Activated effector memory CD4-positive, alpha-beta T cell treated with anti-CD3 and anti-CD28 coated beads, Interleukin-2, amount 50 U/mL, for 16 hours (primary cell): ENCODE measurements at places on chromosomes 4 and X.

GRCh38 chrX:71871367-71871766 lies 39.3 kb upstream of the NHSL2 start:
- DNase-seq = no peak

DNA sequence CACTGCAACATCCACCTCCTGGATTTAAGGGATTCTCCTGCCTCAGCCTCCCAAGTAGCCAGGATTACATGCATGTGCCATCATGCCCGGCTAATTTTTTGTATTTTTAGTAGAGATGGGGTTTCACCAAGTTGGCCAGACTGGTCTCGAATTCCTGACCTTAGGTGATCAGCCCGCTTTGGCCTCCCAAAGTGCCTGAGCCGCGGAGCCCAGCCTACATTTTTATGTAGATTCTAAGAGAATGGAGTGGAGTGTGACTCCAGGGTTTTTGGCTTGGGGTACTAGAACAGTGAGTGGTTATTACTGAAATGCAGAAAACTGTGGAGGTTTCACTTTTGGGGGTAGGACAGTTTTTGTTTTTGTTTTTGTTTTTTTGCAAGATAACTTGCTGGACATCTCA lies 806.0 kb downstream of the ADGRL3 start:
- no peak for DNase-seq

DNA sequence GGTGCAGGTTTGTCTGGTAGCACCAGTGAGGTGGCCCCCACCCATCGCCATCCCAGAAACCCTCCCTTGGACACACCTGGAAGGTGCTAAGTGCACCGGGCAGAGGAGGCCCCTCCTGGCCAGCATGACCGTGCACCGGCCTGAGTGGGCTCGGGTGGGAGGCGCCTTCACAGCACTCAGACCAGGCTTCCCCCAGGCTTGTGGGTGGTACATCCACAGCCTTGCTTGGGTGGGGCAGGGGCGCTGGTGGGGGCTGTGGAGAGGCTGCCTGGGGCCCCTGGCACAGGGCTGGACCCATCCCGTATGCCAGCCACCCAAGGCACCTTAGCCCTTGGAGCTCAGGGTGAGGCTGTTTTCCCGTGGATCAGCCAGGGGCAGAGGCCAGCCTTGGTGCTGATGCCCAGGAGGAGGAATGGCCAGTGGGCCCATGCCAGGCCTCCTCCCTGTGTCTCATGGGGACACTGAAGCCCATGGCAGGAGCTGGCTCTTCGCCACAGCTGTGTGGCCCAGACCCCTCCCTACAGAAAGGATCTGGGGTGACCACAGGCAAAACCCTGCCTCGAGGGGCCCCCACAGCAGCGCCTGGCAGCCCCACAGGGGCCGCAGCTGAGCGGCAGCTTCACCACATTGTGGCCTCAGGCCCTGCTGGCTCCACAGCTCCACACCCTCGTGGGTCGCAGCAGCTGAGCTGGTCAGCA lies 21.4 kb downstream of the NKX1-1 start:
- no peak for DNase-seq

- DNase-seq = no peak
These were observed 104.7 kb upstream of the MID1 start for GRCh38 chrX:10725071-10725470.

GRCh38 chr4:155618183-155618838 lies 48.3 kb upstream of the GUCY1A1 start:
- no peak for DNase-seq

DNA sequence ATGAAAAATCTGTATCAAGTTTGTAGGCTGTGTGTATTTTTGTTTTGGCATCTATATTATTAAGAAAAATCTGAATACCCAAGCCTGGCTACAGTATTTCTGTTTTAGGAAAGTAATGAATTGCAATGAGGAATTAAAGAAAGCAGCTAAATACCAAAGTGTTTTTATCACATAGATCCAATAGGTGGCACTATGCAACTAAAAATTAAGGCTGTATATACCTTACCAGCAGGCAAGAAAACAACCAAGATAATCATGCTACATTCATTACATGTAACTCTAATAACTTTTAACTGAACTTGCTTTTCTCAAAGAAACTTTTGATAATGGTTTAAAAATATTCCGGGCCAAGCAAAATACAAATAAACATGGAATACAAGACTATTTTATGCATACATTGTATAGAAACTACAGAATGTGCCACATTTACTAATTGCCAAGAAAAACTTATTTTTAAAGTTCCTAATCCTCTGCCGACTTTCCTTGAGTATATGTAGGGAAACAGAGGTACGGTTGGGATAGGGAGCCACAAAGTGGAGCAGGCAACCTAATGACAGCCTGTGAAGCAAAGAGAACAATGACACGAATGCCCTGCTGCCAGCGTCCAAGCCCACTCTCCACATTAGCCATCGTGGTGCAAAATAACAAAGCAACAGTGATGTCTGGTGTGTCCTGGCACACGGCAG lies 63.7 kb downstream of the SEC24D start:
- no peak for DNase-seq

- DNase-seq = no peak
These were observed 205.5 kb upstream of the NUDT6 start for GRCh38 chr4:123127875-123128274.

DNA sequence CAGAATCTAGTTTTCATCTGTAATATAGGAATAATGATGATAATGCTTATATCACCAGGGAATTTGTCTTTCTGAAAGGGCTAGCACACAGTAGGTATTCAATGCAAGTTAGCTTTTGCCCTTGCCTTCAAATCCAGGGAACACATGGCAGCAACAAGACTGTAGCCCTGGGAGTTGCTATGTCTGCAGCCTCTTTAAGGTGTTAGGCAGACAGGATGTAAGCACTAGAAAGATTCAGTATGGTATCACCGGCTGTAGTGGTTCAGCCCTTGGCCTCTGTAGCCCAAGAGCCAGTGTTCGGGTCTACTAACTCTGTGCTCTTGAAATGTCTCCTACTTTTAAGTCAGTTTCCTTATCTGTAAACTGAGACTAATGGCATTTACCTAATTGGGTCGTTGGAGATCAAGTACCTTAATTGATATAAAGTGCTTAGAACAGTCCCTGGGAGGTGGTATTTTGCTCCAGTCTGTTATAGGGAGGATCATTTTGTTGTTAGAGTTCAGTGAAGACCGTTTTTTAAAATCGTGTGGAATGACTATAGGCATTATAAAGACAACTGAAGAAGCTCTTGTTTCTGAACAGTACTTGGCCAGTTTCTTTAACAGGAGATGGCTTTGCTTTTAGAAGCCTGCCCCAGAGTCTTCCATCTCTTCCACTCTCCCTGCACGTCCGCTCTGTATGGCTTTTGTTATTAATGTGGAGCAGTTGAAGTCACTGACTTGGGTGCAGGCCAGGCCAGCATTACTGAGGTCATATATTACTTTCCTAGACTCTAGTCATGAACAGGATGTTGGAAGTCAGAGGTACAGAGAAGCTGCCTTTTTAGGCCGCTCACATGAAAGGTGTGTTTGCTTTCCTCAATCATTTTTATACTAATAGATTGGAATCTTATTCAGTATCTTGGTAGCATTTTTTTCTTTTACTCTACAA lies 44.8 kb downstream of the GAB1 start:
- no peak for DNase-seq

- DNase-seq = no peak
These were observed 65.6 kb downstream of the USO1 start for GRCh38 chr4:75790024-75790423.

DNA sequence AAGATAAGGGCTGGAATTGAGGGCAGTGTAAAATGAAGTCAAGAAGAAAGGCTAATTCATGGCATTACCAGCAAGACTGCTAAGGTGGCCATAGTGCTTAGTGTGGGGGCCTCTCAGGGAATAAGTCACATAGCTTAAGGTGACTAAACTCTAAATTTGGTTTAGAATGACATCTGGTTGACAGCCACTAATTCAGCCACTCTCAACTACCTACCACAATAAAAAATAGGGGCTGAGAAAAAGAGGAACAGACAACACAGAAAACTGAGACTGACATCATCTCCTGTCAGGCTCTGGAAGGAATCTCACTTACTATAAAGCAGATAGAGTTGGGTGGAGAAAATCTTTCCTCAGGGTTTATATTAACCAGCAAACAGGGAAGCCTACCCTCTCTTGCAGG lies 96.9 kb downstream of the CHRDL1 start:
- no peak for DNase-seq

DNA sequence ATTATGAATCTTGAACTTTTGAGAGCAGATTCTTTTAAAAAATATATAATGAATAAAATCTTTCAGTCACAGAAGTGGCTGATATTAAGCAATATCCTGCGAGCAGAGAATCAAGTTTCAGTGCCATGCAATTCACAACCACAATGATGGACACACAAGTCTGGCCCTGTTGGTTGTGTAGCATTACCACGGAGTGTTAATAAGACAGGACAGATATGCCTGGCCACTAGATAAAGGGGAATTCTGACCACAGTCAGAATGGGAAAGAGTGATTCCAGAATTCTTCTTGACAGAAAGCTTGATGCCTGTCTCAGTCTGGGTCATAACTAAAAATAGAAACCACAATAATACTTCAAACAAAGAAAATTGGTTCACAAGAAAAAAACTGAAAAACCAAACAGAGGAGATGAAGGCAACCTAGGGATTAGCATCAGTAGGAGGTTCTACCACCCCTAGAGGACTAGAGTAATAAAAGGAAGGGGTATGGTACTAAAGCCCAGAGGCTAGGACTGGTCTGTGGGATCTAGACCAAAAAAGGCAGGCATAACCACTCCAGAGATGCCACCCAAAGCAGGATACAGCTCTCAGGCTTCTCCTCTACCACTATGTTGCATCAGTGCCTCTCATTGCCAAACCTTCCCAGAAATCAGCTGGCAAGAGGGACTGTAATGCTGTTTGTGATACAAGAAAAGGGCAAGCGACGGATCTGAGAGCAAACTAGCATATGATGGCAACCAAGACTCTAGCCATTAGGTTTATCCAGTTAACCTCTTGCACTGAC lies 59.0 kb downstream of the RNF150 start:
- no peak for DNase-seq

DNA sequence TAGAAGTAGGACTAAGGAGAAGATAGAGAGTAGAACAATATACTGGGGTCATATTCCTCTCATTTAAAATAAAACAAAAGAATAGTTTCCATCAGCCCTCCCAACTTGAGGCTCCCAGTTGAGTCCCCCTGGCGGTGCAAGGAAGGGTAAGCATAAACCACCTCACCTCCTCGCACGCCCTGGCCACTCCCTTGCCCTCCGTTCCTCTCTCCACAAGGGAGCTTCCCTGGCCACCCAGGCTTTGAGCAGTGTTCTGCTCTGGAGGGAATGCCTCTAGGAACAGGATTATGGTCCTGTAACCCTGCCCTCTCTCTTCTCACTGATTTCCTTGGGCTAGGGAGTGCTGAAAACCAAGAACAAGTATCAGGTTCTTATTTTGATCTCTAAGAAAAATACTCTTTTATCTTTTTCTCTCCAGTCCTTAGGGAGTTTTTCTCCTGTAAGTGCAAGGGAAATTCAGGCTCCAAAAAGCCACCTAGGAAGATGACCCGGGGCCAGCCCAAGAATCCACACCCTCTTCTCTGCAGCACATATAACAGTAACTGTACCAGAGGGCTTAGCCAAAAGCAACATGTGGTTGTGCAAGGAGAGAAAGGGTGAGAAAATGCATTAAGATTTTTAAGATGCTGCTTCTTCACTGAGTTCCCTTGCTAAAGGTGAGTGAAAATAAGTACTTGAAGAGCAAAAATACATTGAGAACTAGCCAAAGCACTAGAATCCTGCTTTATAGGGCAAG lies 69.9 kb downstream of the USP38 start:
- no peak for DNase-seq

- no peak for DNase-seq
These were observed 10.2 kb upstream of the RHOH start for GRCh38 chr4:40186665-40187014.

GRCh38 chr4:97153042-97153441 lies 990.2 kb downstream of the STPG2 start:
- DNase-seq = no peak

DNA sequence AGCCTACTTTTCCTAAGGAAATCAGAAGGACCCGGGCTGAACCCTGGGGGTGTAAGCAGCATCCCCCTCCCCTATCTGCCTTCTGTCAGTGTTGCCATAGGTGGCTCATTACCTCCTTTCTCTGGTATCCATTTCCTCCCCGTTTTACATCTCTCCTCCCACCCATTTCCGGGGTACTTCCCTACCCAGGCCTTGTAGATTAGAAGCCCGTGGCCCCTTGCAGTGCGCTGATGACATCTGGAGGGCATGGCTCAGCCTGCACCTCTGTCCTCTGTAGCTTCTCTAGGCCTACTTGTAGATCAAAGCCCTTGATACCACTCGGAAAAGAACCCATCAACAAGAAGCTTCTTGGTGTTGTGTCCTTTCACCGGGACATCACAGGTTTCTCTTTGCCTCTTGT lies 71.8 kb downstream of the NBDY start:
- peak; percentile 81 for DNase-seq

- no peak for DNase-seq
These were observed 468.5 kb upstream of the FTHL17 start for GRCh38 chrX:31540313-31540712.

GRCh38 chr4:93825551-93826216 lies 2.9 kb upstream of the ATOH1 start:
- no peak for DNase-seq

DNA sequence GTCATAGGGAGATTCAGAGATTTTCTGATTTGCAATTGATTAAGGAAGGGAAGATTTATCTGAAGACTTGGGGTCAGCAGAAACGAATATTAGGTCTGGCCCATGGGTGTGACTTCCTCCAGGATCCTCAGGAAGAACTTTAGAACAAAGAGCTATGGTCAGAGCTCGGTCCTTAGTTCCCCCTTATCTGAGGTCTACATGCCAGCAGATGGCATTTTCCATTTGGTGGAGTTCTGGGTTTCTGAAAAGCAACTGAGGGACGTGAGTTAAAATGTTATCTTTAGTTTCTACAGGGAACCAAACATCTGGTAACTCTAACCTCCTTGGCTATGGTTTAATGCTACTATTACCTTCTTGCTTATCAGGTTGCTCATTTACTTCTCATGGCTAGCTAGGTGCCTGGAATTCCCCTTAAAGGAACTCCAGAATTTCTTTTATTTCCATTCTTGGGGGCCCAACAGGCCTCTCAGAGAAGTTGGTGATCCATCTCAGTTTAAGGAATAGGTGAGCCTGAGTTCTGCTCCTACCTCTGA lies 40.7 kb downstream of the KLF3 start:
- no peak for DNase-seq

GRCh38 chr4:80446664-80447063 lies 111.1 kb downstream of the CFAP299 start:
- DNase-seq = no peak

DNA sequence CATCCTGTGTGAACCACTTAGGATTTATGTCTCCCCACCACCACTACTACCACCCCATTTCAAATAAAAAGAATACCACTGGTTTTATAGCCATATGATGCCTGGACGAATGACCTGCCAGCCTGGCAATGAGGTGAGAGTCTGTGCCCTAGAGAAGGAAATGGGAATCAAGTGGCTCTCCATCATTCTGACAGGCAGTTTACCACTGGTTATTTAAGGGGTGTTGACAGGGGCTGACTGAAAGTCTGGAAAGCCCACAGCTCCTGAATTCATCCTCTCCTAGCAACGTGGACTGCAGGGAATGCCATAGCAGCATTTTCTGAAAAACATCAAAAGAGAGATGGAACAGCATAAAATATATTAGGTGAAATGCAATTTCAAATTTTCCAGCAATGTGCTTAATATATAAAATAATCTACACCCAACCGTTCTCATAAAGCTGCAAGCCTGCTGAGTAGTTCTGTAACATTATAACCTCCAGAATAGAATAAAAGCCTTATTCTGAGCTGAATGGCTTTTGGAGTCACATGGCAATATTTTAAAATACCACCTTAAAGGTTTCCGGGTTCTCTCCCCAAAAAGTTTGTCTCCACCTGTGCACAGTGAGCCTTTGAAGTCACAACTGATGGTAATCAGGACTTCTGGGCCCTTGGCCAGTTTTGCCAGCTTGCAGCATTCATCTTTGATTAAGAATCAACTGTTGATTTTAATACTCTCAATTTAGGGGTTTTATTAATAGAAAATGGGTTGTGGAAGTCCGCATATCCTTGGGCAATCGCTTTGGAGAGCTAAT lies 121.5 kb downstream of the DCTD start:
- no peak for DNase-seq
